ENCODE measurements at places on chromosomes 12 and 14. TPM values are rescaled to one million over a fixed set of nuclear protein-coding genes. Genes with fewer than 3 reads are reported as not detected.

- no peak for DNase-seq
Observed at GRCh38 chr12:109896188-109896587, 3.9 kb upstream of the TCHP start.

GRCh38 chr14:78227248-78228077 lies 57.3 kb downstream of the NRXN3 start:
- no peak for DNase-seq

DNA sequence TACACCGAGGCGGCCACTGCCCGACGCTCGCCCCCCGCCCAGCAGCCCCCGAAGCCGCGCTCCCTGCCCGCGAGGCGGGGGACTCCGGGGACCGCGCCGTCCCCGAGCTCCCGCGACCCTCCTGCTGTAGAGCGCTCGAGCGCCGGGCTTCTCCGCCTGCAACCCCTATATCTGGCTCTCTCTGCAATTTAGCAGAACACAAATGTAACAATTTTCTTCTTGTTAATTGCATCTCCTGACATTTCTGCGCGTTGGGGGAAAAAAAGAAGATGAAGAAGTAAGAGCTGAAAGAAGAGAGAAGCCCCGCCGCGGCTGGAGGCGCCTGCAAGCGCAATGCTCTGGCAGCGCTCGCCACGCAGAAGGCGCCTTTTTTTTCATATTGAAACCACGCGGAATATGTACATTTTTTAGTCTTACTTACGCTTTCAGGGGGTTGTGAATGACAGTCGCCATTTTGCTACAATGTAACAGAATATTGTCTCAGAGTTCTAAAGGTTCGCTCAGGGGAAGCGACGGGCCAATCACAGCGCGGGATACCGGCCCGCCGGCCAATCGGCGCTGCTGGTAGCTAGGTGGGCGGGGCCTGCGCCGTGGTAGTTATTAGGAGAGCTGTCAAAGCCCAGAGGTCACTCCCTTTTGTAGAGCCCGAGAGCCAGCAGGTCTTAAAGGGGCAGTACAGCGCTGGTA lies at the start of gene DPF3:
Gene DPF3, minus strand, starts transcription at position 466 of the 687 bp plus-strand sequence. Its CDS starts 13 bp downstream, at position 453.
- DNase-seq, result peak; percentile 97

- no peak for DNase-seq
Observed at GRCh38 chr14:74596741-74597450, 15.1 kb downstream of the LTBP2 start.

GRCh38 chr14:63725786-63726460 lies 1.9 kb downstream of the SGPP1 start:
- DNase-seq, result no peak

The RFLNA gene
- total RNA-seq, result 19.4 TPM

DNA sequence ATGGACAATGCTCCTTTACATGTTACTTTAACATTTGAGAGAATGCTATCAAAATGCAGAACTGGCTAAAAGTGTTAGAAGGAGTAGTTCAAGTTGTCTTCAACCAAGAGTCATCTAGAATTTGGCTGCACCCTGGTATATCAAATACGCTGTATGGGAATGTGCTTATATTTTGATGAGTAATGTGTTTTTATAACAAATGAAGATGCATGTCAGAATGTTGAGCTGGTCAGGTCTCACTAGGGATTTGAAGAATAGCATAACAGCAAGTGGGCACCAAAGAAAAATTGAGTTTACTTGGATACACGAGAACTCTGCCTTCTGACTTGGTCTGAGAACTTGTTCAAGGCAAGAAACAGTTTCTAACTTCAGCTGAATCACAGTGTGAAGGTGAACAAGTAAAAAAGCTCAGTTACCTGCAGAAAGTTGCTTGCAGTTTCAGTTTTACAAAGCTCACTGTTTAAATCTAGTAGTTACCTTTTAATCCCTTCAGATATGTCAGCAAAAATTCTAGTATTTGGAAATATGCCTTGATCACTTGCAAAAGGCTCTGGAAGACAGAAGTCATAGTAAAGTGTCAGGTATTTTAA lies 82.3 kb downstream of the PDE3A start:
- no peak for DNase-seq

- DNase-seq, result no peak
Observed at GRCh38 chr14:92750994-92751400, 2.6 kb upstream of the LGMN start.

The AVPR1A gene
- 6.9 TPM for total RNA-seq

GRCh38 chr14:91679273-91679672 lies 52.6 kb downstream of the CATSPERB start:
- DNase-seq, result no peak

DNA sequence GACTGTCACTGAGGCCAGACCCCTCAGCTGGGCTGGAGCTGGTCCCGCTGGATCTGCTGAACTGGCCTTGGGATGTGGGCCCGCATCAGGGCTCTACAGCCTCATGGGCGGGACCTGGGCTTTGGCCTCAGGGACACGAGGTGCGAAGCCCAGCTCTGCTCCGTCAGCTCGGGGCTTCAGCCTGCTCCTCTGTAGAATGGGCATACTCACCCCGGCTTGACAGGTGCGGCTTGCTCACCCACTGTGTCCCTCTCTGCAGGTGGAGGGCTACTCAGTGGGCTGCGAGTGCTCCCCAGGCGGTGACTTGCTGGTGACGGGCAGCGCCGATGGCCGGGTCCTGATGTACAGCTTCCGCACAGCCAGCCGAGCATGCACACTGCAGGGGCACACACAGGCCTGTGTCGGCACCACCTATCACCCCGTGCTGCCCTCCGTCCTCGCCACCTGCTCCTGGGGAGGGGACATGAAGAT lies 57.6 kb downstream of the BEGAIN start:
- DNase-seq, result no peak

The CCND2 gene
- 124 TPM for total RNA-seq

- no peak for DNase-seq
Observed at GRCh38 chr14:97703006-97703760, 906.0 kb downstream of the VRK1 start.

The SUSD6 gene
- total RNA-seq, result 59.6 TPM

The BCL11B gene
- 0.30 TPM for total RNA-seq

DNA sequence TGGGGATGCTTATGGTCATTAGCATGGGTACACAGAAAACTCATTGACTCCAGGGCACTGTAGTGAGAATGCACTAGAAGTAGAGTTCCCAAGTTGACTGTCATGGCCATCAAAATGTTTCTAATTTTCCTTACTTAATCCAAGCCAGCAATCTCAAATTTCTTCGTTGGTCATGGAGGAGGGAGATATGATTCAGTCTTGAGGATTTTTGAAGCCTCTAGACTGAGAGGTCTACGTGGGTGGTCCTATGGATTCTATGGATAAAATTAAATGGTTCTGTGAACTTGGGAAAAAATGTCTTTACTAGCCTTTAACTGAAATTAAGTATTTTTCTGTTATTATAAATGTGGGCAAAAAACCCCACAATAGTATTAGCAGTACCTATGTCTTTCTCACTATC lies 508.5 kb downstream of the FUT8 start:
- DNase-seq, result no peak

The LHX5 gene
- total RNA-seq, result not detected

DNA sequence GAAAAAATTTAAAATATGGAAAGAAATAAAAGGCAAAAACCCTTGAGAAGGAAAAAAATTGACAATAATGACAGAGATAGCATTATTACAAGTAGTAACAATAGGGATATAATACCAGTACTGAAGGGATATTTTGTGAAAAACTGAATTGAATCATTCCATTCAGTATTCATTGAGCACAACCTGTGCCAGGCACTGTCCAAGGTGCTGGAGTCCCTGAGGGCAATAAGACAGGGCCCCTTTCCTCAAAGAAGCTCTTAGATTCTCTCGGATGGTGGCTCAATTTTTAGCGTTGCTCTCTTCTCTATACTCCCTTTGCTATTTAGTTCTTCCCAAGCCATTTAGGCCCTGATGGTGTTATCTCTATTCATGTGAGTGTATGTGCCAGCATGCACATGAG lies 34.3 kb upstream of the GAS2L3 start:
- DNase-seq, result no peak

- DNase-seq, result no peak
Observed at GRCh38 chr12:8969861-8970411, 19.4 kb upstream of the KLRG1 start.

- DNase-seq, result no peak
Observed at GRCh38 chr14:75805646-75806045, 144.6 kb downstream of the TTLL5 start.

The GALNT6 gene
- total RNA-seq, result 5.2 TPM

DNA sequence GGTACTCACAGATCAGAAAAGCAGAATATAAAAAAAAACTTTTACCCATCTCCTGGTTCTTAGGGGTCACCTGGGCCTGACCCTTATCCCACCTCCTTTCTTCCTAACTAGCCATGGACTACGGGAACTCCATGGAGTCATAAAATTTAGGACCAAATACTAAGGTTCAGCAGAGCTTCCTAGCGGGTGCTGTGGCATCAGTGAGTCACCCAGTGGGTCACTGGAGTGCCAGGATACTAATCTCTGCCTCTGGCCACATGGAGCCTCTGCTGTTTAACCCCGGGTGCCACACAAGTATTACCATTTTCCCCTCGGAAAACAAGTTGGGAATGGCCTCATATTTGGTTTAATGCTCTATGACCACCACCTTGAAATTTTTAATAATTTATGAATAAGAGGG lies 6.9 kb downstream of the ZBTB39 start:
- DNase-seq, result no peak

The SRSF9 gene
- total RNA-seq, result 77.9 TPM

The FGF6 gene
- total RNA-seq, result not detected

The RPL10L gene
- total RNA-seq, result not detected

The KCNA1 gene
- total RNA-seq, result 12.8 TPM

GRCh38 chr12:75724928-75725312 lies 213.5 kb upstream of the KRR1 start:
- no peak for DNase-seq

DNA sequence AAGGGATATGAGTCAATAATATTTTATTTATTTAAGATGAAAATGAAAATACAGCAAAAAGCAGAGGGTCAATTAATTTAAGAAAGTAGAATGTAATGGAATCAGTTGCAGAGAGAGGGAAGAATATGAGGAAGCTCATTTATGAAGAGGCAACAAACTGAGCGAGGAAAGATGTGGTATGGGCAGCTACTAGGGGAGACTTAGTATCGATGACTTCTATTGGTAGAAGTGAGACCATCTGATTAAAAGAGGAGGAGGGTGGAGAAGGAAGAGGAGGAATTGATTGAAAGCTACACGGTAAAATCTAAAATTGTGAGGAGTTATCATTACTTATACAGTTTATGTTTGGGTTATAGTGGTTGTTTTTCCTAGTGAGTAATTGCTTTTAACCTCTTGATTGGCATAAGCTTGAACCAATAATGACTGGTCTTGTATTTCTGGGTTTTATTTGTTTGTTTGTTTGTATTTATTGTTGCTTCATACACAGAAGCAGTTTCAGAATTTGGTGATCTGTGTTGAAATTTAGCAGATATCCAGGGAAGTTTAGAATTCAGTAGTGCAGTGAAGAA lies 121.0 kb downstream of the LRRIQ1 start:
- no peak for DNase-seq

- no peak for DNase-seq
Observed at GRCh38 chr14:22176957-22177356, 412.1 kb downstream of the DAD1 start.

- no peak for DNase-seq
Observed at GRCh38 chr14:93533842-93534241, 103.1 kb downstream of the UNC79 start.

DNA sequence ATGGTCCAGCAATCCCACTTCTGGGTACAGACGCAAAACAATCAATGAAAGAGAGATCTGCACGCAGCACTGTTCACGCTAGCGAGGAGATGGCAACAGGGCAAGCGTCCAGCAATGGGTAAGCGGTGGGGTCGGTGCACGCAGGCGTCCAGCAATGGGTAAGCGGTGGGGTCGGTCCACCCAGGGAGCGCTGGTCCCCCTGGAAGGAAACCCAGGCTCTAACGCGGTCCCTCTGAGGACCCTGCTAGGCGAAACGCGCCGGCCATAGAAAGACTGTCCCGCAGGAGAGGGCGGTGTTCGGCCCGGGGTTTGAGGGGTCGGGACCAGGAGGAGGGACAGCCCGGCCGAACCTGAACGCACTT lies 618 bp upstream of the PGAM5 start:
- no peak for DNase-seq

DNA sequence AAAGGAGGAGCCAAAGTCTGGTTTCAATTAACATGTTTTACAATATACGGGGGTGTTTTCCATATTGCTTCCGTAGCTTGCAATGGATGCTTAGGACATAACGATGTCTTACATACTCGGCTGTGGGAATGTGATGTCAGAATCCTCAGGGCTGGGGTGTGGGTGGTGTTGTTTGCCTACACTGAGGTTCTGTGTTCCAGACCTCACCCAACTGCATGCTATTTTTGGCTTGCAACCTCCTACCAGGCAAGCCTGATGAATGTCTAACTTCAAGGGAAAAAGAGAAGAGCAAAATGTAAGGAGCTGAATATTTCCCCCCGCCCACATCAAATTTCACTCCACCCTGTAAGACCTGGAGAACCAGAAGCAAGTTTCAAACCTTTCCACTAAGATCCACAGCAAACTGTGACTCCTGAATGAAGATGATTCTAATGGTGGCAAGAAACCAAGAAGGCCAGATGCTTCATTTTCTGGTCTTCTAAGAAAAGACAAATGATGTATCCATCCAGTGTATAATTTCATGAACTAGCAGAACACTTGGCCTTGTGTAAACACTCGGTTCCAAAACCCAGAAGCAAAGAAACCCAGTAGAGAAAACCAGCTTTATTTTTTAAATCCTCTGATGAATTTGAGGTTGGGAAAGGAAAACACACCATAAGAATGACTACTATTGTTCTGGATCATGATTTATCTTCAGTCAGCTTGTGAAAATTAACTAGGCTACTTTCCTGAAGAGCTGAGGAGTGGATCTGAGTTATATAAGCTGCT lies 227.9 kb downstream of the DACT1 start:
- DNase-seq, result no peak

The PRIMA1 gene
- 46.8 TPM for total RNA-seq

GRCh38 chr12:53836119-53836655 lies 84.4 kb upstream of the CISTR start:
- no peak for DNase-seq

The TSHR gene
- total RNA-seq, result 0.84 TPM

GRCh38 chr14:90783344-90783743 lies 32.9 kb downstream of the TTC7B start:
- DNase-seq, result no peak

GRCh38 chr12:62537551-62537950 lies 70.9 kb downstream of the MON2 start:
- no peak for DNase-seq

The PLBD1 gene
- 10.6 TPM for total RNA-seq
